ENCODE measurements at places on chromosomes 6 and 20.

DNA sequence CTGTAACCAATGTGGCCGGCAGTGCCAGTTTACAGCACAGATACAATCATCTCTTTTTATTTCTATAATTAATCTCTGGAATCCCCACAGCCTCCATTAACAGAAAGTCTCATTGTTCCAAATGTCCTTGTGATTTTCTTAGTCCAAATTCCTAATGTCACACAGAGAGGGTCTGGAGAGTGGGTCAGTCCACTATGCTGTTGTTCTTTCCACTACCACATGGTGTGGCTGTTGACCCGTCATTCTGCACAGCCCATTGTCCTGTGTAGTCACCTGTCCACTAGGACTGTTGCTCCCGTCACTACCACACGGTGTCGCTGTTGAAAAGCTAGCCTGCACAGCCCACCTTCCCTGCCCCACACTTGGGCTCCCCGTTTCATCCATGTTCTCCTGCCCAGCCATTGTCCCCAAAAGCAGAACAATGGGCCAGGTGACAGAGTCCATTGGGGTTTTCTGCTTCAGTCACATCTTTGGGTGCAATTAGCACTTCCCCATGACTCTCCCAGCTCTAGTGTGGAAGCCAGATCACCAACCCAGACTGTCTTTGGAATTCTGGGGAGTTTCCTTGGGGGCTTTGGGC lies 8.6 kb upstream of the LBP start:
- no peak for DNase-seq

GRCh38 chr6:24734166-24734565 lies 15.2 kb upstream of the C6orf62 start:
- no peak for DNase-seq

- peak; percentile 56 for DNase-seq
Observed at GRCh38 chr6:82066991-82067411, 180.5 kb downstream of the IBTK start.

DNA sequence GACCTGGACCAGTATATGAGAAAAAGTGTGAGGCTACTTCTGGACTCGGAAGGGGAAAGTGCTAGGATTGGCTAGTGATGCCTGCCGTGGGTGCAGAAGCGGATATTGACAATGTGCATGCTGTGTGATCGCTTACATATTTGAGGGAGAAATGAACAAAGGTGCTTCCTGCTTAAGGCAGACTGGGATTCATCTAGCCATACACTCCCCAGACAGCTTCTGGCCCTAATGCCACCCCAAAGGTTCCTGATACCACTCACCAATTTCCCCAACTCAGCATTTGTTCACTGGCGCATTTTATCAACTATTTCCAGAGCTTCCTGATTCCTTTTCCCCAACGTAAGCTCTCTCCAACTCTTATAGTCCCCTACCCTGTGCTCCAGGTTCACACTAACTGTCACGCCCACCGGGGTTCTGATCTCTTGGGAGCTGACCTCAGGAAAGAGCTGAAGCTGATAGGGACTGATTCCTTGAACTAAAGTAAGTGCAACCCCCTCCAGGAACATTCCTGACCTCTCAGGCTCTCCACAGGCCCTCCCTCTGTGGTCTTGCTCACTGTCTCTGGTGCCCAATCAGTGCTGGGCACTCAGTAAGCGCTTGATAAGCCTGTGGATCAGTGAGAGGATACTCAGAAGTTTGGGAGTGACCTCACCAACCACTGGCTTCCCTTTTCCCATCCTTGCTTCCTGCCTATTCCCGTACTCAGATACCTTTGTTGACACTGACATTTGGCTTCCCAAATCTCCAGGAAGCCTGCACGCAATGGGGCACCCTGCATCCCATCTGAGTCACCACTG lies 73.3 kb downstream of the MRPL14 start:
- DNase-seq = no peak

DNA sequence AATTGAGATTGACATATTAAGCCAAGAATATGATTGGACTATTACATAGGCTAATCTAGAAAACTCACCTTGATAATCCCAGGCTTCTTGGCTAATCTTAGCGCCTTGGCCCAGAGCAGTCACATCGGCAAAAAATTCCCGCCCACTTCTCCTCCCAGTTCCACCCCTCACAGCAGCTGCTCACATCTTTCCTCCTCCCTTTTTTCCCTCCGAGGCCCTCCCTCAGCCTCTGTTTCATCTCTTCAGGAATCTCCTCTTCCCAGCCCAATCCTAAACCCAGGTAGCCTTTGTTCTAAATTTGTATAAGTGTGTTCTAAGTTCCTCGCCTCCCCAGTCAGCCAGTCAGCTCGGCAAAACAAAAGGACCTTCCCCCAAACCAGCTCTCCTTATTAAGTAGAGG lies 184.3 kb downstream of the PRKN start:
- DNase-seq = no peak

DNA sequence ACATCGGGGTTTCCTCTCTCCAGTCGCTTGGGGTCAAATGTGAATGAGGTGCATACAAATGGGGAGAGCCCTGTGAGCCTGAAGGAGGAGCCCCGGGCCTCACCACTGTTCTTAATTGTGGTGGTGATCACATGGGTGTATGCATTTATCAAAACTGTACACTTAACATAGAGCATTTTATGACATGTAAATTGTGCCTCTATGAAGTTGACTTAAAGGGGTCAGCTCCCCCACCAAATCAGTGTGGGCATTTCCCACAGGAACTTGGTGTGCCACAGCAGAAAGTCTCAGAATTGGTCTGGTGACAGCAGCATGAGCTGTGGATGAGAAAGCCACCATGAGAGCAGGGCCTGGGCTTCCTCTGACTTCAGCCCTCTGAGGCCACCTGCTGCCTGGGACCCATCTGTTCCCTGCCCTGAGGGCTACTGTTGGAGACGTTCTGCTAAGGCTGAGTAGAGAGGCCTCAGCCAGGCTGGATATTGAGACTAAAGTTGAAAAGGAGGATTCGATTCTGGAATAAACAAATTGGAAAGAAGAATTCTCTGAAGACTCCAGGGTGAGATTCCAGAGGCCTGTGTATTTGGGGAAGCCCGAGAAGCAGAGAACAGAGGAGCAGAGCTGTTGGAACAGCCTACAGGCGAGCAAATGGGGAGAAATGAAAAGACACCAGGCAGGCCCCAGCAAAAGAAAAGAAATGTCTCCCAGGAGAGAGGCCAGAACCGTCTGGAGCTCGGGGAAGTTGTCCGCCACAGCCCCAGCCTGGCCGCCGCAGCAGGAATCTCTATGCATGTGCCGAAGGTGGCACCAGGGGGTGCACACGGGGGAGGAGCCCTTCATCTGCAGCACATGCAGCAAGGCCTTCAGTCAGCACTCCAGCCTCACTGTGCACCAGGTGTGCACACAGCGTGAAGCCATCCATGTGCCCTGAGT lies 37.6 kb upstream of the XRN2 start:
- DNase-seq = no peak

GRCh38 chr6:14353281-14353680 lies 235.7 kb downstream of the CD83 start:
- DNase-seq = no peak

GRCh38 chr20:13278812-13279570 lies 57.9 kb downstream of the ISM1 start:
- DNase-seq = no peak

DNA sequence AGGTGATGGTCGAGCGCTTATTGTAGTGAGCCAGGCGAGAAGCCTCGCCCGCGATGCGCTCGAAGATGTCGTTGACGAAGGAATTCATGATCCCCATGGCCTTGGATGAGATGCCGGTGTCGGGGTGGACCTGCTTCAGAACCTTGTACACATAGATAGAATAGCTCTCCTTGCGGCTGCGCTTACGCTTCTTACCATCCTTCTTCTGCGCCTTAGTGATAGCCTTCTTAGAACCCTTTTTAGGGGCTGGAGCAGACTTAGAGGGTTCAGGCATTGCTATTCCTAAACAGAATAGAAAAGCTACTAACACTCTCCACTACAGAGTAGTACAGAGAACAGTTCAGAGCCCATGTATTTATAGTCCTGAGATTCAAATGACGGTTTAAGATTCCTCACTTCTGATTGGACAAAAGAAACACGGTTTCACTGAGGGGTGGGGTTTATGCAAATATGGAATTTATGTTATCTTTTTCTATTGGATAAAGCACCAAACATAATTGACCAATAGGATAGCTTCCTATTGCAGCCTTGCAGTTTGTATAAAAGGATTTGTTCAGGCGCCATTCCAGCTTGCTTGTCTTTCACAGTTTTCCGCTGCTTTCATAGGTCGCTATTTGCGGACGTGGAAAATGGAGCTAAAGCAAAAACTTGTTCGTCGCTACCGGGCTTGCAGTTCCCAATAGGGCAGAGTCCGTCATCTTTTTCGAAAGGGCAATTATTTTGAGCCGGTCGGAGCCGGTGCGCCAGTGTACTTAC lies 43.7 kb upstream of the HFE start:
- peak; percentile 86 for DNase-seq

DNA sequence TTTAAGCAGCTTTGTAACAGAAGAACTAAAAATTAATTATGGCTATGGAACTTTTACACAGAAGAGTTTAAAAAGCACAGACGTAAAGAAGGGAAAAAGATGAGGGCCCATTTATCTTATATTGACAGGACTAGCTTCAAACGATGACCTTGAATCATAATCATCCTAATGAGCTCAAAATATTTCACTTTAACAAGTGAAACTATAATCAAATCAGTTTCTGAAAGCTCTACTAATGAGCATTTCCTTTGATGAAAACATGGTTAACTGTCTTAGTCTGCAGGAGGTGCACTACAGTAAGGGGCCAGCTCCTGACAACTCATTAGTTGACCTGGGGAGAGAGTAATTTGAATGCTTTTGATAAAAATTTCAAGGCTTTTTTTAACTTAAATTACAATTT lies 228.0 kb upstream of the DEFB112 start:
- DNase-seq = no peak

DNA sequence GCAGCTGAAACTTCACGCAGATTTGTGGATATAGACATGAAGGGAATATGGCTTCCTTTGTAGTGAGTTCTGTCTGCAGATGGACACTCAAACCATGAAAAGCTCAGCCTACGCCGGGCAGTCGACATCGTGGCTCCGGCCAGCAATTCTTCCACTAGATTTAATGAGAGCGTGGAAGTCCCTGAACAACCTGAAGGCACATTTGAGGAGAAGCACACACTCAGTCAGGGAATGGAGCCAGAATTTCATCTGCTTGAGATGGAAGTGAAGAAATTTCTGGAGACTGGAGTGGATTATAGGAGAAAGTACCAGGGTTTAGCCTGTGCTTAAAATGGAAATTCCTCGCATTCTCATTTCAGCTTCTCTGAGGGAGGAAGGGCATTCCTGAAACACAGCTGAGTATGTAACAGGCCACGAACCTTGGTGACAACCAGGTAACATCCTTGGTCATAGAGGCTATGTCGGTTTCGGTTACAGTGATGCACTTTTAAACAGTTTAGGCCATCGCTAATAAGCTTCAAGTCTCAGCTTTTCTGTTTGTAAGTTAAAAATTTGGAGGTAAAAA lies 80.5 kb upstream of the AGPAT4 start:
- no peak for DNase-seq

- DNase-seq = no peak
Observed at GRCh38 chr6:36075656-36076055, 48.0 kb downstream of the MAPK14 start.

DNA sequence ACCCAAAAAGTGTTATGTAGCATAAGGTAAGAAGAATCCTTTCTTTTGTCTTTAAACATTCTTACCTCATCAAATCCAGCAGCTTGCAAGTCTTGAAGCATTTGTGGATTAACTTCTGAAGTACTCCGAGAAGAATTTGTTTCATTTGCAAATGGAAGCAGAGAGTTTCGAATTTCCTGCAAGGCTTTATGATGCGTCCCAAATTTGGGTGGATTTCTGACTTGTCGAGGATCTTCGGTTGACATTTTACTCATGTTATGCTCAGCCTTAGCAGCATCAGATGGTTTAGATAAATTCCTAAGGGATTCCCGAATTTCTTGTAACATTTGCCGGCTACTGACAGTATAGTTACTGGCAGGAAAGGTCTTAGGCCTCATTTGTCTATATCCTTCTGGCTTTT lies 16.2 kb downstream of the LATS1 start:
- DNase-seq = no peak

- DNase-seq = no peak
Observed at GRCh38 chr6:5116243-5116991, 31.3 kb downstream of the PPP1R3G start.

GRCh38 chr6:56359201-56359899 lies 112.0 kb upstream of the COL21A1 start:
- DNase-seq = peak; percentile 13

DNA sequence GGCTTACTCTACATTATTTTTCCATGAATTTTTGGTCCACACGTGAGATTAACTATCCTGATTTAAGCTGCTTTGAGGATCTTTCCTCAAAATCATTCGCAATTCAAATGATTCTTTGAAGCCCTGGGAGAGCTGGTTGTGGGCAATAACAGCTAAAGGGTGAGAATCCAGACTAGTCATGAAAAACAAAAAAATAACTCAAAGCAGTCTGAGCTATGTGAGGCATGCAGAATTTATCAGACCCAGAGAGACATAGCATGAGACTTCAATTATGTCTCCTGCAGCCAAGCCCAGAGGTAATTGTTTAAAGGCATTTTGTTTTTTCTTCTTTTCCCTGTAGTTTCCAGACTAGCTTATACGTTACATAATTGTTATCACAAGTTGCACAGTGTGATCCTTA lies 517.3 kb upstream of the PTCHD4 start:
- no peak for DNase-seq

DNA sequence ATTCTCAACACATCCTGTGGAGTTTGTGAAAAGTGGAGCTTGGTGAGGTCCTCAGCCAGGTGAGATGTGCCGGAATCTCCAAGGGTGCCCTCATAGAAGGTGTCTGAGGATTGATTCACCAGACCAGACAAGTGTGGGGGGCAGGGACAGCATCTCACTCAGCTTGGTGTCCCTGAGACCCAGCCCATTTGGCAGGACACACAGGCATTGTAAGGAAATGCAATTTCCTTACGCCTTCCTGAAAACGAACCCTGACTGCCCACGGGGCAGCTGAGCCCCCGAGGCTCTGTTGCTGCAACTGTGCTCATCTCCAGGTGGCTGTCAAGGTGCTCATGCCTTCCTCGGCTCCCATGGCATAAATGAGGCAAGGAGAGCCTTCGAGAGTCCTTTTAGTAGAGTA lies 33.4 kb downstream of the FOXC1 start:
- DNase-seq = no peak

GRCh38 chr6:101937108-101937507 lies 543.6 kb downstream of the GRIK2 start:
- no peak for DNase-seq

DNA sequence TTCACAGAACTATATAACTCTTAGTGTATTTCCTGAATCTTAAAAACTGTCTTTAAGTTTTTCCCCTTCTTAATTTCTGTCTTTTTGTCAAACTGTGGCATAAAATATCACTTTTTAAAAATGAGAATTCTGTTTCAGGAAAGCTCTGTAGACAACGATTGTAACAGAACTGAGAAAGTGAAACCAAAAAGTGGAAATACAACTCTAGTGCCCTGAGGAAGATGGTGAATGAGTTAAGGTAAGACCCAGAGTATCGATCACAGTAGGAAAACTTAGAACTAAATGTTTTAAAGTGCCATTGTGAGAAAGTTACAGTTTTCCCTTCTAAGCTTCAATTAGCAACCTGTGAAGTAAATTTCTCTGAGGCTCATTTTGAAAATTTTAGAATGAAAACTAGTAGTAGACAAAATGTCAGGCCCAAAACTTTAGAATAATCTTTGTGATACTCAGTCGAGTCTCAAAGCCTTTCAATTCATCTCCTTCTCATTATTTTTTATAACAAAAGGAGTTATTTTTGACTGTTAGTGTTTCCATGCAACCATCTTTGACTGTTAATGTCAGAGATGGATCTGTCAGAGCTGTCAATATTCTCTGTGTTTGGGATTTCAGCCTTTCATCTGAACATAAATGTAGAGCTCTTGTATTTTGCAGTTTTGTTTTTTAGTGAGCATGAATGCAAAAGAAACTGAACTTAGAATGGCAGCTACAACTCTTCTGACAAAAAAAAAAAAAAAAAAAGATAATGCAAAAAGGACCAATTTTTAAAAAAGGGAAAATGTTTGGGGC lies 19.0 kb upstream of the TRDN start:
- peak; percentile 15 for DNase-seq
